Psoas muscle (tissue), 8 donors: ENCODE measurements at places on chromosomes 1 and 21. TPM values are rescaled to one million over a fixed set of nuclear protein-coding genes. Genes with fewer than 3 reads are reported as not detected.

DNA sequence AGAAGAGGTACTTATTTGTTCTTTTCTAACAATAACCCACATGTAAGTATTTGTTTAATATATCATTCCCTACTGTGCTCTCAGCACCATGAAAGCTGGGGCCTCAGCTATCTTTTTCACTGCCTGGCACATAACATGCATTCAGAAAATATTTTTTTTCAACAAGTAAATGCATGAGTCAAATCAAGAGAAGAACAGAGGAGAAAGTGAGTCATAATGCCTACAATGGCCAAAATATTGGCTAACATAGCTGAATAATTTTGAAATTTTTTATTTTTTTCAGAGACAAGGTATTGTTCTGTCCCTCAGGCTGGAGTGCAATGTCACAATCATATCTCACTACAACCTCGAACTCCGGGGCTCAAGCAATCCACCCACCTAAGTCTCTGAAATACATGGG, 252.2 kb upstream of the ADAMTS5 start:
- peak; percentile 10 for DNase-seq

DNA sequence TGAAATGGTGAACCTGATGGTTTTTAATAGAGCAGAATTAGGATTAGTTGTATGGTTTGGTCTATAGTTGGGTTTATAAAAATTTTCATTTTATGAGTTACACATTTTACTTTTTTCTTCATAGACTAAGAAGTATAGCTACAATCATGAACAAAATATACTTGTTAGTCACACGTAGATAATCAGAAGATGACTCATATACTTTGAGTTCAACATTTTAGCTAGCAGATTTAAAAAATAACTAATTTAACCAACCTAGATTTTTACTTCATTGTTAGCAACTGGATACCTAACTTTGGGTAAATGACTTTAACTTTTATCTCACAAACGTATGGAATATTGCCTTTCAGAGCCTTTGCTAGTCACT, 27.9 kb downstream of the MORC3 start:
- no peak for DNase-seq

DNA sequence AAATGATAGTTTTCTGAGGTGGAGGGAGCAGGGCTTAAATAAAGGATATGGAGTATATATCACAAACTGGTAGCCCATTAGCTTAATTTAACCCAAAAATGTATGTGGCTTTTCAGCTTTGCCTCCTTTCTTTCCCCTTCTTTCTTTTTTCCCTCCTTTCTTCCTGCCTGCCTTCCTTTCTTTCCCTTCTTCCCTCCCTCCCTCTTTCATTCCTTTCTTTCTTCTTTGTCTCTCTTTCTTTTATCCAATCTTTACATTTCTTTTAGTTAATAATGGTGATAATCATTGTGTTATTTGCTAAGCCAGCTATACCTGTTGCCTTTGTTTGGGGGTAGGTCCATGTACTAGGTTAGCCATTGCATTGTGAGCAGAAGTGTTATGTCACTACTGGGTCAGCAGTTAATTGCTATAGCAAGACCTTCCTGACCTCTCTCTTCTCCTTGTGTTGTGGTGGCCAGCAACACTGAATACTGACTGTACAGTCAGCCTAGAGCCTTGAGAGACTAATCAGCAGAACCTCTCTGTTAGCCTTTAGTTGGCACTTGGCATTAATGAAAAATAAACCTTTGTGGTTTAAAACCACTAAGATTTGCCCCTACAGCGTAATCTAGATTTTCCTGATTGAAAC, 5.1 kb downstream of the GORAB start:
- no peak for DNase-seq

- no peak for DNase-seq
These were observed 11.9 kb downstream of the ADGRB2 start for GRCh38 chr1:31752258-31752657.

- no peak for DNase-seq
These were observed 46.2 kb upstream of the IVNS1ABP start for GRCh38 chr1:185363205-185363604.

DNA sequence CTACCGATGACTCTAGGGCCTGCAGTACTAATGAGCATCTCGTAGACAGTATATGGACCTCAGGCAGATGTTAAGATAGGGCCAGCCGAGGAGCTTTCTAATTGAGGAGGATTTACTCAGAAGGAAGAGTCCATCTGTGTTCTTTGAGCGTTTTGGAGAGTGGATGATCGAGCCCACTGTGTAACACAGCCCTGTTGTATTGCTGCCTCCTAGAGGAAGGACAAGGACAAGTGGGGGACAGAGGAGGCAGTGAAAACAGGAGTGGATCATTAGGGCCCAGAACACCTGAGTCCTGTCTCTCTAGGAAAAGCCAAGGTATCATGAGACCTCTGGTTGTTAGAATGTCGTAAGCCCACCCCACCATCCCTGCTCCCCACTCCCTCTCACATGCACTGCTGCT, 62.9 kb downstream of the TBX19 start:
- no peak for DNase-seq

- DNase-seq = peak; percentile 33
These were observed 10.7 kb upstream of the MMEL1 start for GRCh38 chr1:2643414-2644077.

DNA sequence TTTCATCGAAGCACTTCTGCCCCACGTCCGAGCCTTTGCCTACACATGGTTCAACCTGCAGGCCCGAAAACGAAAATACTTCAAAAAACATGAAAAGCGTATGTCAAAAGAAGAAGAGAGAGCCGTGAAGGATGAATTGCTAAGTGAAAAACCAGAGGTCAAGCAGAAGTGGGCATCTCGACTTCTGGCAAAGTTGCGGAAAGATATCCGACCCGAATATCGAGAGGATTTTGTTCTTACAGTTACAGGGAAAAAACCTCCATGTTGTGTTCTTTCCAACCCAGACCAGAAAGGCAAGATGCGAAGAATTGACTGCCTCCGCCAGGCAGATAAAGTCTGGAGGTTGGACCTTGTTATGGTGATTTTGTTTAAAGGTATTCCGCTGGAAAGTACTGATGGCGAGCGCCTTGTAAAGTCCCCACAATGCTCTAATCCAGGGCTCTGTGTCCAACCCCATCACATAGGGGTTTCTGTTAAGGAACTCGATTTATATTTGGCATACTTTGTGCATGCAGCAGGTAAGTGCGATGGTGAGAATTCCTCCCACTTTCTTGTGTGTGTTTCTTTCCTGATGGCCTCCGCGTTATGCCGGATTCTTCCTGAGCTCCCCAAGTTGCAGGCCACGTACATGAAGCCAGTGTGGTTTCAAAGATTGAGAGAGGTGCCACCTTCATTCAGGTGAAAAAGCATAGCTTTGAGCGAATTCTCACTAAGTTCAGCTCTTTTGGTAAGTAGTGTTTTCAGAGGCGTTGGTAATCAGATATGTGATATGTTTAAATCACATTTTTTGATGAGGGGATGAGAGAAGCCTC, 6.0 kb downstream of the NFIA start:
- no peak for DNase-seq

DNA sequence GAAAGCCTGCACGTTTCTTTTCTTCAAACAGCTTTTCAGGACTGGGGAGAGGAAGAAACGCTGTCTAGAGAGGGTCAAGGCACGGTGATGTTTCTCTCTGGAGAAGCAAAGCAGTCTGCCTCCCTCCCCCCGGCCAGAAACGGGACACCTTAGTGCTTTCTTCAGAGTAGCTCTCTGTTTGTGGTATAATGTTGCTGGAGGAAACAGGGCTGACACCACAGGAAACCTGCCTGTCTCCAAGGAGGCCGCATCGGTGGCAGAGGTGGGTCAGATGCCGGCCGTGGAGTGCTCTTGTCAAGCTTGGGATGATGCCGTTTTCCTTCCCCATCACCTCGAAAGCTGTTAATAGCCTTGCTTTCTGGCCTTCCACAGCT, 139.4 kb downstream of the DHRS3 start:
- DNase-seq = peak; percentile 29

TSACC gene
- polyA plus RNA-seq = 0.56 TPM

NLRP3 gene
- polyA plus RNA-seq = 0.07 TPM

TARS2 gene
- 9.6 TPM for polyA plus RNA-seq
